Myometrial cell (primary cell): ENCODE measurements at places on chromosomes 6 and 20. TPM values are rescaled to one million over a fixed set of nuclear protein-coding genes. Genes with fewer than 3 reads are reported as not detected.

Gene FRMD1
- not detected in 2 replicates for total RNA-seq

Gene ANKRD66
- not detected in 2 replicates for total RNA-seq

Gene GLP1R
- not detected in 2 replicates for total RNA-seq

Gene TAF4
- 2.1 and 5.5 TPM in 2 replicates for total RNA-seq
